Neural crest cell (in vitro differentiated cells): ENCODE measurements at places on chromosomes 1 and 21. TPM values are rescaled to one million over a fixed set of nuclear protein-coding genes. Genes with fewer than 3 reads are reported as not detected.
A peak's percentile ranks its signal among the peaks of the same experiment; 100 is the strongest.

Gene KRTAP19-1
- not detected in 2 replicates for total RNA-seq

DNA sequence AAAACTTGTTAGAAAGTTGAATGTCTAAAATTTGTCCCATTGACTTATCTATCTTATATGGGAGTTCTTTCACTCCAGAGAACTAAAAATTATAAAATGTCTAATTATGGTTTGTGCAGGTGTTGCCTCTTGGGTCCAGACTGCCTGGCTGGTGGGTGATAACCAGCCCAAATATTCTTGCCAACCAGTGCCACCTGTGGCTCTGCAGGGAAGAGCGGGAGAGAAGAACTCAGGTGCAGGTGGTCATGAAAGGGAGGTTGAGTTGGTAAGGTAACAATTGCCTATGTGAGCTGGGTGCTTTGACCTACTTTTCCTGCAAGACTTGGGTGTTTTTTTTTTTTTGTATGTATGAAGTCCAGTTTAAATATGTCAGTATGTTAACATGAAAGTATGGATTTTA lies 10.2 kb downstream of the RPS6KC1 start:
- no peak overlapping the region for H3K4me3 ChIP-seq
- H3K27ac ChIP-seq, result no peak overlapping the region
- peaks cover 3% of the 10 kb centered on the region for H3K36me3 ChIP-seq
- no peaks in the 10 kb centered on the region for H3K27me3 ChIP-seq
- no peak for DNase-seq
- H3K4me1 ChIP-seq, result peaks cover 9% of the 10 kb centered on the region

DNA sequence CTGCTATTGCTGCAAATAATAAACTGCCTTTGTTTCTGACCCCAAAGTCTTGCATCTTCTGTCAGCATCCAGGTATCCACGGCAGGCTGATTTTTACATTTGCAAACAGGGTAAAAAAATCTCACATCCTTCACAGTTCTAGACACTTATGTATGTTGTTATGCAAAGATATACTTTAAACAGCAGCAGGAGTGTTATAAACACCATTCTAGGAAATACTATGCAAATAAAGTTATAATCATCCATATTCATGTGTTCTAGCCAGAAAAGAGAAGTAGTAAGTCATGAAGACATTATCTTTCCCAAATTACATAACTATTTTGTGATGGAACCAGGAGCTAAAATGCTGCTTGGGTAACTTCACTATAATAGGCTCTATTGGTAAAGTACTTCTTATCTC lies 534.2 kb downstream of the LTN1 start:
- H3K27me3 ChIP-seq, result no peaks in the 10 kb centered on the region
- no peak overlapping the region for H3K27ac ChIP-seq
- H3K4me1 ChIP-seq, result no peaks in the 10 kb centered on the region
- no peak overlapping the region for H3K4me3 ChIP-seq
- no peaks in the 10 kb centered on the region for H3K36me3 ChIP-seq

- H3K27me3 ChIP-seq, result no peaks in the 10 kb centered on the region
- peak overlapping the region; percentile 16 for H3K4me3 ChIP-seq
- peaks cover 57% of the 10 kb centered on the region for H3K4me1 ChIP-seq
- H3K36me3 ChIP-seq, result no peaks in the 10 kb centered on the region
- H3K27ac ChIP-seq, result peak overlapping the region; percentile 94
These were observed 151.2 kb downstream of the OMA1 start for GRCh38 chr1:58395355-58395754.

DNA sequence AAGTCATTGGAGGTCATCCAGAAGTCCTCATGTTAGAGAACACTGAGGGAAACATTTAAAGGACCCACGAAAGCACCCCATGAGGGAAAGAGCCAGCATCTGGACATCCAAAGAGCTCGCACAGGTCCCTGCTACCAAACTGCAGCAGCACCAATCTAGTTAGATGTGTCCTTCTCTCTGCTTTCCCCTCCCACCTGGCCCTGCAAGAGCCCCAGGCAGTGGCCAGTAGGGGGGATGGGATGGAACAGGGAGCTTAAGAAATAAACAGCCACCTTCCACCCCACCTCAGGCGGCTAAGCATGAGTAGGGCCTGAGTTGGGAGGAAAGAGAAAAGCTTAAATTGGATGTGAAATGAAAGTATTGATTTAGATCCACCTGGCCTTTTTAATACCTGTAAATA lies 175.9 kb upstream of the KCND3 start:
- no peak overlapping the region for H3K4me3 ChIP-seq
- no peak for DNase-seq
- no peaks in the 10 kb centered on the region for H3K36me3 ChIP-seq

Gene KCND3
- 0.61 and 0.86 TPM in 2 replicates for total RNA-seq

DNA sequence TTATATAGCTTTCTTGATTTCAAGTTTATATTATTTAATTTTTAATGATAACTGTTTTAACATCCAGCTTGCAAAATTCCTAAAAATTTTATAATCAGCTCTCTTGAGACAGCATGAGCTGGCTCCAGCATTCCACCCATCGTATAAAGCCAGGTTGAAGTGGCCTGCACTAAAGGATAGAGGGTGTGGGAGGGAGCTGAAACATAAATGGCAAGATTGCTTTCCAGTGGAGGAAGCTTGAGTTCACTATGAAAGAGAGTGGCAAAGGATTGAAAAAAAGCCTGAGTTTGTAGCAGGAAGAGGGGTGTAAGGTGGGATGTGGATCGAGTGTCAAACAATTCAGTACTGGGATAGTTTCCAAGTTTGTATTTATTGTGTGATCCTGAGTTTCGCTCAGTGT lies 48.5 kb upstream of the ZNF644 start:
- H3K36me3 ChIP-seq, result no peaks in the 10 kb centered on the region
- H3K27me3 ChIP-seq, result no peaks in the 10 kb centered on the region
- no peak overlapping the region for H3K4me3 ChIP-seq
- no peaks in the 10 kb centered on the region for H3K4me1 ChIP-seq

GRCh38 chr1:118821801-118822200 lies 166.3 kb downstream of the TBX15 start:
- H3K4me3 ChIP-seq, result no peak overlapping the region
- no peaks in the 10 kb centered on the region for H3K36me3 ChIP-seq

Gene PTPN22
- total RNA-seq, result not detected in 2 replicates

GRCh38 chr1:18747671-18748070 lies 111.8 kb downstream of the TAS1R2 start:
- H3K27me3 ChIP-seq, result peaks cover 46% of the 10 kb centered on the region
- no peak for DNase-seq
- H3K4me3 ChIP-seq, result no peak overlapping the region
- no peaks in the 10 kb centered on the region for H3K4me1 ChIP-seq
- no peaks in the 10 kb centered on the region for H3K36me3 ChIP-seq
- no peak overlapping the region for H3K27ac ChIP-seq

Gene WNT3A
- total RNA-seq, result not detected in 2 replicates

GRCh38 chr1:58390091-58390490 lies 156.4 kb downstream of the OMA1 start:
- H3K27me3 ChIP-seq, result no peaks in the 10 kb centered on the region
- H3K27ac ChIP-seq, result no peak overlapping the region
- H3K36me3 ChIP-seq, result no peaks in the 10 kb centered on the region
- DNase-seq, result no peak

GRCh38 chr1:182848736-182849135 lies 9.6 kb downstream of the DHX9 start:
- peaks cover 34% of the 10 kb centered on the region for H3K36me3 ChIP-seq
- peaks cover 33% of the 10 kb centered on the region for H3K4me1 ChIP-seq
- no peak overlapping the region for H3K27ac ChIP-seq
- H3K4me3 ChIP-seq, result no peak overlapping the region
- no peak for DNase-seq

DNA sequence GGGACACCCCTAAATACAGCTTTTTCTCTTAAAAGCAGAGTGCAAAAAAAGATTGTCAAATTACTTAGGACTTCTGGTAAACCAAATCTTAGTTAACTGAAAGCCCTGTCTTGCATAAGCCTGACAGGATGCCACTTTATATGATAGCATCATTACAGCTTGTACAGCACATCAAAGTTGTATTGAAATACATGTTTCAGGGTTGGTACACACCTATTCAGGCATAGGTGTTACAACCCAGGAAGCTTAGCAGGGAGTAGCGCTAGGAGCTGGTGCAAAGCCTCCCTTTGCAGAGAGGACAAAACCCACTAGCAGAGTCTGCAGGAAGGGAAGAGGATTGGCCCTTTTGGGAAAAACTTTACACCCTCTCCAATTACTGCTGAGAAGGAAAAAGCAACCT lies 258.9 kb upstream of the SGIP1 start:
- no peak overlapping the region for H3K4me3 ChIP-seq
- H3K4me1 ChIP-seq, result peaks cover 71% of the 10 kb centered on the region
- H3K36me3 ChIP-seq, result no peaks in the 10 kb centered on the region
- H3K27me3 ChIP-seq, result no peaks in the 10 kb centered on the region
- peak overlapping the region; percentile 53 for H3K27ac ChIP-seq

- H3K36me3 ChIP-seq, result no peaks in the 10 kb centered on the region
- H3K4me1 ChIP-seq, result peaks cover 24% of the 10 kb centered on the region
- peak overlapping the region; percentile 23 for H3K4me3 ChIP-seq
- no peak overlapping the region for H3K27ac ChIP-seq
- H3K27me3 ChIP-seq, result peaks cover 45% of the 10 kb centered on the region
These were observed 53.5 kb upstream of the CD34 start for GRCh38 chr1:207964195-207964966.

GRCh38 chr1:218585511-218586184 lies 240.5 kb downstream of the TGFB2 start:
- H3K27ac ChIP-seq, result no peak overlapping the region
- H3K4me3 ChIP-seq, result no peak overlapping the region
- no peaks in the 10 kb centered on the region for H3K27me3 ChIP-seq
- H3K4me1 ChIP-seq, result peaks cover 24% of the 10 kb centered on the region

GRCh38 chr21:39805983-39806382 lies 61.0 kb downstream of the IGSF5 start:
- no peaks in the 10 kb centered on the region for H3K27me3 ChIP-seq
- no peaks in the 10 kb centered on the region for H3K4me1 ChIP-seq
- DNase-seq, result no peak
- no peak overlapping the region for H3K4me3 ChIP-seq
- H3K27ac ChIP-seq, result no peak overlapping the region

Gene PDC
- total RNA-seq, result not detected in 2 replicates

DNA sequence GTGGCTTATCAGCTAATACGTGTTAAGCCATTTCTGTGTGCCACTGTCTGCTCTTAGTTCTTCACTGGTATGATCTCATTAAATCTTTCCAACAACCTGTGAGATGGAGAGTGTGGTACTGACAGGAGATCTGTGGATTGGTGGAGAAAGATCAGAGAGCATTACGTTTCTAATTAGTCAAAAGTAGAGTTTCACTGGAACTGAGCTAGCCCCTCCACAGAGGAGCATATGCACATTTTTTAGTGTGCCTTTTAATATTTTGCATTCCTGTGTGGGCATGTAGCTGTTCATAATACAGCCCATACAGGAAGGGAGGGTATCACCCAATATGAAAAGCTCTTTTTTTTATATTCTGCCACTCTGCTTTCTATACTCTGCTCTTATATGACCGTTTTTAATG lies 31.6 kb downstream of the UTS2 start:
- no peak for DNase-seq
- no peaks in the 10 kb centered on the region for H3K27me3 ChIP-seq
- no peak overlapping the region for H3K4me3 ChIP-seq
- H3K27ac ChIP-seq, result no peak overlapping the region
- no peaks in the 10 kb centered on the region for H3K36me3 ChIP-seq

- H3K36me3 ChIP-seq, result no peaks in the 10 kb centered on the region
- no peaks in the 10 kb centered on the region for H3K4me1 ChIP-seq
- no peak overlapping the region for H3K4me3 ChIP-seq
- DNase-seq, result no peak
- H3K27me3 ChIP-seq, result no peaks in the 10 kb centered on the region
- H3K27ac ChIP-seq, result no peak overlapping the region
These were observed 316.7 kb downstream of the LRRC40 start for GRCh38 chr1:69888657-69889056.

- H3K27ac ChIP-seq, result no peak overlapping the region
- H3K36me3 ChIP-seq, result no peaks in the 10 kb centered on the region
- H3K4me3 ChIP-seq, result no peak overlapping the region
- peaks cover 3% of the 10 kb centered on the region for H3K27me3 ChIP-seq
- DNase-seq, result no peak
- no peaks in the 10 kb centered on the region for H3K4me1 ChIP-seq
These were observed 67.5 kb downstream of the NIBAN1 start for GRCh38 chr1:184906761-184907160.

- no peak overlapping the region for H3K4me3 ChIP-seq
- no peaks in the 10 kb centered on the region for H3K27me3 ChIP-seq
- DNase-seq, result no peak
- peaks cover 6% of the 10 kb centered on the region for H3K36me3 ChIP-seq
- H3K4me1 ChIP-seq, result peaks cover 21% of the 10 kb centered on the region
These were observed 9.5 kb downstream of the PKNOX1 start for GRCh38 chr21:42983869-42984268.

Gene CELA2B
- total RNA-seq, result not detected in 2 replicates

Gene PGLYRP3
- not detected in 2 replicates for total RNA-seq

DNA sequence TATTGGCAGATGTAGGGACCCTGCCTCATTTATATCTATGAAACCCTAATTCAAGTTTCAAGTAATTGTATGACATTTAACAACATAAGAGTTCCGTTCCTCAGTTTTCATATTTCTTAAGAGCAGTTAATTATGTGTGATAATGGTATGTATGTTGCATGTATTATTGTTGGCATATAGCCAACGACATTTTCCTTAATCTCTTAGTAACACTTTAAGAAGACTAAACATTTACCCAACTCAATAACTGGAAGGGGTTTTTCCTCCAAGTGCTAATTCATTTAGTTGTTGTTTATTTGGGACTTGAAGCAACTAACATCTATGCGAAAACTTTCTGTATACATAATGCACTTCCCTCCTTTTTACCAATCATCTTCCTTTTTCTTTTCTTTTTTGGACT lies 1.5 kb upstream of the RALGPS2 start:
- no peak overlapping the region for H3K27ac ChIP-seq
- no peaks in the 10 kb centered on the region for H3K36me3 ChIP-seq
- no peaks in the 10 kb centered on the region for H3K27me3 ChIP-seq
- peaks cover 28% of the 10 kb centered on the region for H3K4me1 ChIP-seq
- peak overlapping the region; percentile 89 for H3K4me3 ChIP-seq
